EL (cell line): ENCODE measurements at places on chromosomes 12 and 14.

- no peak for DNase-seq
Measured at GRCh38 chr14:100147691-100148464, 11.6 kb downstream of the DEGS2 start.

GRCh38 chr12:45794422-45794821 lies 64.9 kb downstream of the ARID2 start:
- DNase-seq = no peak

DNA sequence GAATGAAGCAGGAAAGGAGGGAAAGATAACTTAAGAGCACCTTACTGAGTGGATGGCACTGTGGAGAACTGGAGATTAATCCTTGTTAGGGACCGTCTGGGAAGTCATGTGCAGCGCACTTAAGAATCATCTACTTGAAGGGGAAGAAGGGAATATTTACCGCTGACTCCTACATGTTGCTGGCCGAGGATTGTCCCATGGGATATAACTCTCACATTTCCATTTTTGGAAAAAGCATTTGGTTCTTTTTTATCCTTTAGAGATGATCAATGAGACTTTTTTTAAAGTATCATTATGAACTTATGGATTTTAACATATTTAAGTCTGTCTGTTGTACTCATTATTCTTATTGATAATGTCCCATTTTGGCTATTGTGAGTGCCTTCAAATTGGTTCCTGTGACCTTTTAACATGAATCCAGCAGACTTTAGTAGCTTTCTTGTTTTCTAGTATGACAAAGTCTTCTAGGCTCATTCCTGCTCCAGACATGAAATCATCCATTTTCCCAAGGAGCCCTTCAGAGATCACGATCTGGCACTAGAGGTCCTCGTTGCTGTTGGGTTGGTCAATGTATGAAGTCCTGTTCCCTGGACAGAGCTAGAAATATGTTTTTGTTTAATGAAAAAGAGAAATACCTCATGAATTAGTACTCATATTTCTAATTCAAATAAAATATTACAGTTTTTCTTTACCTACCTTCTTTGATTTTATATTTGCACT lies 20.2 kb upstream of the FAM234B start:
- DNase-seq = peak; percentile 71

- DNase-seq = no peak
Measured at GRCh38 chr14:23939607-23940326, 13.8 kb upstream of the DHRS4 start.

DNA sequence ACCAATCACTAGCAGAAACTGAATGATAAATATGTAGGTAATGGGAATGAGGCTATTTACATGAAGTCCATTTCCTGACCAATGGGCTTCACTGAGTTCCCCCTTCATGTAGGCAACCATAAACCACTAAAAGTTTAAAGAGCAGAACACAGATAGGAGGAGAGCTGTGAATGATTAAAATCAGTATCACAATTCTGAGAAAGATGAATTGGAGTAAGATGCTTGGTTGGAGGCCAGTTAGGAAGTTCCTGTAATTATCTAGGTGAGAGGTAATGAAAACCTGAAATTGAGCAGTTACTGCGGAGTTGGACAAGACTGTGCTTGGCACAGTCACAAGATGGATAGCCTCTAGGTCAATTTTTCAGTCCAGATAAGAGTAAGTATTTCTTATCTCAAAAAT lies 56.6 kb downstream of the GALNT4 start:
- DNase-seq = no peak

DNA sequence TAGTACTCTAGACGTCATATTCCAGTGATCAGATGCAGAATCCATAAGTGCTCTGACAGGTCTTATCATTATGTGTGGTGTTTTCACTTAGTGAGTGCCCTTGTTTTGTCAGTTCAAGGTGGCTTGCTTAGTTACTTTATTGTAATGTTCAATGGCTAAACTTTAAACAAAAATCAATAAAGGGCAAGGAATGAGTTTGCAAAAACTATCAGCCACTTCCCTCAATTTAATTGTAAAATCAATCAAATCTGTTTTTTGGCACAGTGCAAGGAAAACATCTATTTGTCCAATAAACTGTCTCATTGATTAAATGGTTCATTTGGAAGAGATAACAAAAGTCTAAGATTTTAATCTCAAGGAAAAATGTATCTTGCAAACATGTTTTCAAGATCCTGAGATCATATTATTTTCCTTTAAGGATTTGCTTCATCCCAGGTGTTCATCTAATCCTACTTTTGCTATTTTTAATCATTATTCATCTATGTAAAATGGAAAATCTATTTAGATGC lies 59.6 kb upstream of the EEA1 start:
- no peak for DNase-seq

- DNase-seq = peak; percentile 76
Measured at GRCh38 chr14:80390906-80391305, 179.6 kb upstream of the DIO2 start.

DNA sequence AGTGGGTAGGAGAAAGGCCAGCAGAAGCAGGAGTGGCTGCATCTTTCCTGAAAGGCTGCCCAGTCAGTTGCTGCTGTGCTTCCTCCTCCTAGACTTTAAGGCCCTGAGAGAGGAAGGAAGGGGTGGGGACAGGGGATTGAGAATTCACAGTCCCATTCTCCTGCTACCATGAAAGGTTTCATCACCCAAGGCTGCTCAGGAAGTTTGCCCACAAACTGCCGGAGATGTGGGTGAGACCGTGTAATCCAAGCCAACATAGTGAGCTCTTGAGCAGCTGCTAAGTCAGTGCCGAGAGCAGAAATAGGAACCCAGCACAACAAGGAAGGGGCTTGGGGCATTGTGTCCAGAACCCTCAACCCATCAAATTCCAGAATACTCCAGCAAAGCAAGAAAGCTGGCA lies at the start of gene CTSG:
CTSG (minus strand) TSS at position 69 of the 400 bp plus-strand sequence; CDS start at position 42, 27 bp downstream.
- no peak for DNase-seq

DNA sequence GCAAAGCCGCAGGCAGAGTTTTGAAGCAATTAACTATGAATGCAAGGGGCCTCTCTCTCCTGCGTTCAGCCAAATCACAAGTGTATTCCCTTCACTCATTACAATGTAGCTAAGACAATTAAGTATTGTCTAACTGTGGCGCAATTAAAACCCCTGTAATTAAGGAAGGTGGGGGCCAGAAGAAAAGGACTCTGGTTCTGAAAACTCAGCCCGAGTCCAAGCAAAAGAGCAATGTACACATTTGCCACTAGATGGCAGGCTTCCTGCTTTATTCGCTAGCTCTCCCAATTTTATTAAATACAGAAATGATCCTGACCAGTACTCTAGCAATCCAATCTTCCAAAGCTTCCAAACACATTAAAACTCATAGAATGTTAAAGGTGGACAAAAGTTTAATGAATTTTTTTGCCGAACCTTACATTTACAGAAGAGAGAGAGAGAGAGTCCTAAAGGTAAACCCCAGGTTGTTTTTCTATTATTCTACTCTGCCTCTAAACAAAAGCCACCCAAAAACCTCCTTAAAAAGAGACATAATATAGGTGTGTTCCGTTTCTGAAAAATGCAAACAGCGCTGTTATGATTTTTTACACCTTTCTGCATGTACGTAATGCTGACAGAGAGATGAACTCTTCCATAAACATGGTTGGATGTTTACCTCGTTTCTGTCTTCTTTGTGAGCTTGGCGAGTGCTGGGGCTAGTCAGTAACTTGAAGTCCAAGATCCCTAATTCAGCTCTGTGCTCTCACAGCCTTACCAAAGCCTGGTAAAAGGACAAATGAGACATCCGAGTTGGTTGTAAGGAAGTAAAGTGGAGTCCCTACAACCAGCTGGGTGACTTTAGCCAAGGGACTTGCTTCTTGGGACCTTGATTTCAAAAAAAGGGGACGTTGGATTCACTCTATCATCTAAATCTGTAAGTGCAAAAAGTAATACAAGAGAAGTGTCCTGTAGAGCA lies 50.9 kb upstream of the VASH1 start:
- peak; percentile 50 for DNase-seq

DNA sequence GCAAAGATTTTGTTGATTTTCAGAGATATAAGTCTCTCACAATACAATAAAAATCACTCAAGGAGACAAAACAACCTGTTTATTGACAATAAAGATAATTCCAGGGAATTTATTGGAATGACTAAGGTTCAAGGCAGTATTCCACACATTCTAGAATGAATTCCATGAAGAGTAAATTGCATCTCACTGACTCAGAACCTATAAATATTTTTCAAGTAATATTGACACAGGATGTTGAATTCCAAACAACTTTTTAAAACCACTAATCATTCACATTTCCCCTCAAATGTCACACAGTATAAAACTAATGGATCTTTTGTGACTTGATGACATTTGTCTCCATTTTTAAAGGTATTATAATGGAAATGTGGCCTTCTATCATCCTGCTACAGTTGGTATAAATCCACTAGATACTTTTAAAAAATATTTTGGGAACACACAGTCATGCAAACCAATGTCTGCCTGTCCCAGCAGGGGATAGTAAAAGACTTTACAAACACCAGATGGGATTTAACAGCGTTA lies 42.1 kb upstream of the LGR5 start:
- peak; percentile 78 for DNase-seq

DNA sequence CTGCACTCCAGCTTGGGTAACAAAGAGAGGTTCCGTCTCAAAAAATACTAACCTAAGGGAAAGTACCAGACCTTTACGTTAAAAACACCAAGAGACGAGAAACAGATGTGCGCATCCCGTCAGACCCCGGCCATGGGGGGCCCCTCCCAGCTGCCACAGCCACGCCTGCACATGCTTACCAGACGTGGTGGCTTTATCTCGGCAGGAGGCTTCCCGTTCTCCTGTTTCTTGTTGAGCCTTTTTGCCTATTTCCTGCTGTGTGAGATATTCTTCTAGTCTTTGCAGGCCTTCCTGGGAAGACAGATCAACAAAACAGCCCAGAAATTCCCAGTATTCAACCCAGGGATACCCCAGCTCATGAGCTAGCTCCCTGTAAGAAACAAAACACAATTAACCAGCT lies 23.6 kb downstream of the PGAM5 start:
- no peak for DNase-seq

- DNase-seq = no peak
Measured at GRCh38 chr14:67766035-67766680, 50.2 kb downstream of the ZFYVE26 start.

DNA sequence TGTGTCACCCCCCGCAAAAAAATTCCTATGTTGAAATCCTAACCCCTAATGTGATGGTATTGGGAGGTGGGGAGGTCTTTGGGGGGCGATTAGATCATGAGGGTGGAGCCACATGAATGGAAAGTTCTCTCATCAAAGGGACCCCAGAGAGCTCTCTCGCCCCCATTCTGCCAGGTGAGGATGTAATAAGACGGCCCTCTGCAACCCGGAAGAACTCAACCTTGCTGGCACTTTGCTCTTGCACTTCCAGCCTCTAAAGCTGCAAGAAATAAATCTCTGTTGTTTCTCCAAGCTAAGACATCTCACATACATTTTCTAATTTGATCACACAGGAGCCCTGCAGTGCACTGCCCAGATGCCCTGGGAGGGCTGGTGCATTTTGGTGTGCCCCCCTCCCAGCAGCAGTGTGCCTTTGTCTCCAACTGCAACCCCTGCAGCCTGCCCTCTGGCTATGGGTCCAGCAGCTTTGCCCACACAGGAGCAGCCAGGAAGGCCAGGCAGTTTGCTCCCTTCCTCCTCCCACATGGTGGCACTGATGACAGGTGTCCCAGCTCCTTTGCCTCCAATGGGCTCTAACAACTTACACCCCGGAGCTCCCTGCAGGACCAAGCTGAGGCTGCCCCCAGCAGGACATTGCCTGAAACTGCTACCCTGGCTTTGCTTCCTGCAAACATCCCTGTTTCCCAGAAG lies 59.3 kb downstream of the C14orf132 start:
- DNase-seq = peak; percentile 69

- no peak for DNase-seq
Measured at GRCh38 chr12:1820191-1820895, at the start of gene LRTM2. LRTM2 (plus strand) TSS chr12:1820565; CDS start chr12:1828149, 7,584 bp downstream.

DNA sequence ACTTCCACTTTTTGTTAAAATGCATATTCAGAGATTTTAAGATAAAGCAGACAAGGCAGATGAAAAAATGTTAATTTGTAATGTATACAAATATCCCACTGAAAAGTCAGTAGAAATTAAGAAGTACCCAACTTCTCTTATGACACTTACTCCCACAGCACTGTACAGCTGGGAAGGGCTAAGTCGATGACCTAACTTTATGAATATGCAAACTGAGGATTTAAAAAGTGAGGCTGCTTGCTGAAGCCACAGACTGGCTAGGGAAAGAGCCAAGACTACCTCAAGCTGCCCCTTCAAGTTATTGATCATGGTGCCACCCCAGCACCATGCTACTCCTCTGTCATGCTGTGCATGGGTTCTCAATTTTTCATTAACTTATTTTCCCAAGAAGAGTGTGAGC lies 17.0 kb downstream of the PPM1H start:
- DNase-seq = peak; percentile 41

GRCh38 chr12:42617622-42618021 lies 28.1 kb upstream of the PRICKLE1 start:
- DNase-seq = no peak

- DNase-seq = peak; percentile 56
Measured at GRCh38 chr12:103771466-103771865, 69.6 kb downstream of the NT5DC3 start.

GRCh38 chr12:96141216-96141912 lies 52.8 kb upstream of the ELK3 start:
- DNase-seq = peak; percentile 73

DNA sequence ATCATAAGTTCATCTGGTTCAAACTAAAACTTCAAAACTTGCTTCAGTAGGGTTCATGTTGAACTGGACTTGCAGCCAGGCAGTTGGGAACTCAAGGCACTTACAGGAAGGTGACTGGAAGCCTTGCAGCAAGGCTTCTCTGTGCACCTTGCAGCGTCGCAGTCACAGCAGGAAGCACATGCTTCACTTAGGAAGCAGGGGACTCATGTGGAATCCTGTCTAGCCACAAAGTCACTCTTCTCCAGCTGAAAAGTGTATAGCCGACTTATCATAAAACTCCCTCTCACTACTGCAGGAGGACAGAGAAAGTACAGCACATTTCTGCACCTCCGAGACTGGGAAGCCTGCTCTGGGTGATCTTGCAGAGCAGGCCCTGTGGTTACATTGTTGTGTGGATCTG lies 114.0 kb upstream of the PRB2 start:
- no peak for DNase-seq

DNA sequence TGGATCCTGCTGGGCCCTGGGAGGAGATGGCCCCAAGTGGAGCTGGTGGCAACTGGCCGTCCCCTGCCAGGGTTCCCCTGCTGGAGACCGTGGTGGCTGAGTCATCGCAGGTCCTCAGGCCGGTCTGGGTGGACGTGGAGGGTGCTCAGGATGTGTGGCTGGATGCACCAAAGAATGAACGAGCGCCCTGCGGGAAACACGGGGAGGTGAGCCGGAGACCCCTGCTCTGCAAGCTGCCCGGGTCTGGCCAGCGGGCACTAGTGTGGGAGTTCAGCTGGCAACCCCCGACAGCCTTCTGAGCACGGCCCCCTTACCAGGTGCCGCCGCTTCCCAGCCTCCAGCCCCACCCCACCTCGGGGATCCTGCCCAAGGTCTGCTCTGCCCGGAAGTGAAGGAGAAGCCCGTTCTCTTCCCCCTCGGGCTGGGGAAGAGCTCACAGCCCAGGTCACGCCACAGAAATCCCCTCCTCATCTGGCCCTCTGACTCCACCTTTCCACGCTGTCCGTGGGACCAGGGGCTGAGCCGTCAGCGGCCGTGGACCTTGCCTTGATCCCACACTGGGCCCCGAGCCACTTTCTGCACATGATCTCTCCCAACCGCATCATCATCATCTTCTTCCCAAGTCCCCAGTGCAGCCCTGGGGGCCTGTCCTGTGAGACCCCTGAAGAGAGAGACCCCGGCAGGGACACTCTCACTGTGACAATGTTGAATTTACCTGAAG lies 165.5 kb downstream of the KIF26A start:
- DNase-seq = no peak
